Hair follicle dermal papilla cell (primary cell): ENCODE measurements at places on chromosomes 5 and 9. TPM values are rescaled to one million over a fixed set of nuclear protein-coding genes. Genes with fewer than 3 reads are reported as not detected.

CCNO gene
- total RNA-seq = 0.16 TPM in 1 of 2 replicates, not detected in the other

KIF4B gene
- under 0.01 TPM in 1 of 2 replicates, not detected in the other for total RNA-seq

STKLD1 gene
- 0.61 and 1.3 TPM in 2 replicates for total RNA-seq

ORM1 gene
- total RNA-seq = not detected in 2 replicates

PLCXD3 gene
- under 0.01 and 0.12 TPM in 2 replicates for total RNA-seq

PDGFRB gene
- 497 and 543 TPM in 2 replicates for total RNA-seq

GRM6 gene
- under 0.01 TPM in 1 of 2 replicates, not detected in the other for total RNA-seq

LRRC70 gene
- total RNA-seq = 1.2 and 1.5 TPM in 2 replicates

FGF1 gene
- total RNA-seq = 6.0 and 11.5 TPM in 2 replicates

TMEM8B gene
- total RNA-seq = 3.7 and 6.1 TPM in 2 replicates

TMEM161B gene
- 15.3 and 17.2 TPM in 2 replicates for total RNA-seq

IFNA2 gene
- total RNA-seq = not detected in 2 replicates

STC2 gene
- 553 and 581 TPM in 2 replicates for total RNA-seq

TAS2R1 gene
- total RNA-seq = not detected in 2 replicates

TAF11L10 gene
- not detected in 2 replicates for total RNA-seq

SMIM33 gene
- total RNA-seq = not detected in 2 replicates

BTNL3 gene
- total RNA-seq = not detected in 2 replicates

SPATA31A3 gene
- total RNA-seq = not detected in 2 replicates

BARX1 gene
- not detected in 2 replicates for total RNA-seq

PCDHB5 gene
- 1.1 and 1.2 TPM in 2 replicates for total RNA-seq

ZNF618 gene
- 17.1 and 20.3 TPM in 2 replicates for total RNA-seq

PCDHB11 gene
- total RNA-seq = 0.73 and 0.81 TPM in 2 replicates

FAM78A gene
- total RNA-seq = 0.49 and 0.73 TPM in 2 replicates

CCDC192 gene
- not detected in 2 replicates for total RNA-seq

SNCAIP gene
- total RNA-seq = 0.61 and 0.65 TPM in 2 replicates

ADAMTSL1 gene
- total RNA-seq = 75.3 and 123 TPM in 2 replicates

HNRNPAB gene
- 39.5 and 42.4 TPM in 2 replicates for total RNA-seq

CTSV gene
- total RNA-seq = 0.32 TPM in 1 of 2 replicates, not detected in the other

PCDHA9 gene
- total RNA-seq = 0.16 and 0.36 TPM in 2 replicates

LHX6 gene
- total RNA-seq = not detected in 2 replicates

ABLIM3 gene
- total RNA-seq = 10.2 and 14.1 TPM in 2 replicates

CMBL gene
- 6.7 and 8.7 TPM in 2 replicates for total RNA-seq

FAM114A2 gene
- 39.8 and 42.7 TPM in 2 replicates for total RNA-seq

DMXL1 gene
- total RNA-seq = 47.0 and 72.5 TPM in 2 replicates

HMMR gene
- total RNA-seq = 0.65 and 2.2 TPM in 2 replicates

RASEF gene
- 0.24 and 0.81 TPM in 2 replicates for total RNA-seq

QRFP gene
- total RNA-seq = not detected in 2 replicates

GDNF gene
- 9.5 and 11.5 TPM in 2 replicates for total RNA-seq

PCDHGA7 gene
- total RNA-seq = 7.2 and 7.5 TPM in 2 replicates

DND1 gene
- 0.24 and 0.49 TPM in 2 replicates for total RNA-seq

SCGB3A2 gene
- total RNA-seq = not detected in 2 replicates

PCDHAC2 gene
- total RNA-seq = 0.73 and 1.8 TPM in 2 replicates

BTNL8 gene
- total RNA-seq = not detected in 2 replicates

TNFSF8 gene
- not detected in 2 replicates for total RNA-seq

GFPT2 gene
- 23.9 and 25.3 TPM in 2 replicates for total RNA-seq

LCN2 gene
- 0.32 TPM in 1 of 2 replicates, not detected in the other for total RNA-seq

ZFP2 gene
- total RNA-seq = 1.3 TPM in 2 replicates

GFI1B gene
- total RNA-seq = not detected in 2 replicates

FOXE1 gene
- 0.12 TPM in 1 of 2 replicates, not detected in the other for total RNA-seq

ITK gene
- total RNA-seq = not detected in 2 replicates

LCP2 gene
- not detected in 2 replicates for total RNA-seq

CDC20B gene
- total RNA-seq = under 0.01 TPM in 1 of 2 replicates, not detected in the other

ROPN1L gene
- 0.32 and 0.36 TPM in 2 replicates for total RNA-seq

PPP2R2B gene
- total RNA-seq = under 0.01 TPM in 1 of 2 replicates, not detected in the other

PCDHGB5 gene
- total RNA-seq = 28.4 and 32.7 TPM in 2 replicates

SLC36A3 gene
- total RNA-seq = not detected in 2 replicates

PPP1R26 gene
- 8.1 and 10.1 TPM in 2 replicates for total RNA-seq

PCDHGC5 gene
- total RNA-seq = 4.5 and 4.7 TPM in 2 replicates

FOXD4L5 gene
- total RNA-seq = 0.16 TPM in 1 of 2 replicates, not detected in the other
